IPS DF 19.7 (cell line): ENCODE measurements at places on chromosomes 11 and 22.

GRCh38 chr22:43879901-43880540 lies 11.8 kb downstream of the PNPLA5 start:
- no peak for DNase-seq

DNA sequence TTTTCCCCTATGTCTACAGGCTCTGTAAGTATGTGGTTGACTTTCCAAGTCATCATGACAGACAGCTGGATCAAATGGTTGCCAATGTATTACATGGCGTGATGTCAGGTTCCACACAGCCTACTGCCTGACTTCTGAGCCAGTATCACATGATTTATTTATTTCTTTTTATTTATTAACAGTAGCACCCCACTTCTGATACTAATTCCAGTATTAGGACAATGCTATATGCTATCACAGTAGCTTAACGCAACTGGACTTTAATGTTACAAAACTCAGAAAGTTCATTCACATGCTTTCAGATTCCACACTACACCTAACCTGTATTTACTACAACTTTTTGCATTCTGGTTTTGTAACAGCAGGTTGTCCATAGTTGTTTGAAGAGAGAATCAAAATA lies 17.7 kb upstream of the C11orf24 start:
- no peak for DNase-seq

DNA sequence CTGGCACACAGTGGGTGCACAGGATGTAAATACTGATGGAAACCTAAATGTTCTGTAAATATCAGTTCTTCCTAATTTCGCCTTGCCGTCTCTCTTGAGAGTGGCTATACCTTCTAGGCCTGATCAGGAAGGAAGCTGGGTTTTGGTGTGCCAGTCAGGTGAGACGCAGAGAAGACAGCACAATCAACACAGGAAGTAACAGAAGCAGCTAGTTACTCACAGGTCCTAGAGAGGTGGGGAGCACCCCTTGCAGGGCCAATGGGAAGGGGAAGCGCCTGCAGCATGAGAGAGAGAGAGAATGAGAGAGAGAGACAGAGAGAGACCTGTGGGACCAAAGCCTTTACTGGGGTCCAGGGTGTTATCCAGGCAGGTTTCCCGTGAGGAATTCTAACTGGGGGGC lies 80.8 kb downstream of the FBLN1 start:
- no peak for DNase-seq

DNA sequence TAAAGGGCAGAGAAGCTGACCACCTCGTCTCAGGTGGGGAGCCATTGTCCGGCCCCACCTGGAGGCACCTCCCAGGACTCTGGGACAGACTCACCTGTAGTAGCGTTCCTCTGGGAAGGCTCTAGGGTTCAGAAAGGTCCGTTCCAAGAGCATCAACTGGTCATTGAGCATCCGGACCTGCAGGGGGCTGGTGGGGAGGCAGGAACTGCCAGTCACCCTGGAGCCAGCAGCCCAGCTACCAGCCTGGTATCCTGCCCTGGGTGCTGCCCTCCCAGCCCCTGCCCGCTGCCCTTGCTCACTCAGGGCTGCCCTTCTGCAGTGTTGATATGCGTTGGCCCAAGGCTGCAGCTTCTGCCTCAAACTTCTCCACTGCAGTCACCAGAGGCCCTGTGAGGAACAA lies 4.7 kb downstream of the SAC3D1 start:
- no peak for DNase-seq

GRCh38 chr11:118194835-118195627 lies 18.6 kb upstream of the SCN2B start:
- no peak for DNase-seq

- no peak for DNase-seq
Measured at GRCh38 chr22:32628628-32629572, 154.3 kb downstream of the FBXO7 start.

GRCh38 chr11:117658809-117659208 lies 138.2 kb downstream of the DSCAML1 start:
- DNase-seq = no peak

GRCh38 chr11:19753451-19754106 lies 40.9 kb downstream of the NAV2 start:
- DNase-seq = no peak

DNA sequence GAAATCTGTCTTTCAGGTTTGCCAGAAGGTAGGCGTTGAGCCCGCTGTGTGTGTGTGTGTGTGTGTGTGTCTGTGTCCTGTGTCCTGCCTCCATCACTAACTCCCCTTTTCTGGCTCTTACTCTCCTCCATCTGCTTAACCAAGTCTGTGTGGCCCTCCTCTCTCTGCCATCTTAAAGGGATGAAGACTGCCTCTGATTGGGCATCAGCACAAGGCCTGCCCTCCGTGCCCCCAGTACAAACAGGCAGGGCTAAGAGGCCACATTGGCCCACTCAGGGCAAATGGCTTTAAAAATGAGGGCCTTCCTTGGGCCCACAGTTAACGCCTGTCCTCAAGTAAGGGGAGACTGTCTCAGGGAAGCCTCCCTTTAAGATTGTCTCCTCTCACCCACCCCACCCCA lies 10.9 kb downstream of the RCOR2 start:
- no peak for DNase-seq

- no peak for DNase-seq
Measured at GRCh38 chr11:66973956-66974580, 1.0 kb upstream of the C11orf86 start.

DNA sequence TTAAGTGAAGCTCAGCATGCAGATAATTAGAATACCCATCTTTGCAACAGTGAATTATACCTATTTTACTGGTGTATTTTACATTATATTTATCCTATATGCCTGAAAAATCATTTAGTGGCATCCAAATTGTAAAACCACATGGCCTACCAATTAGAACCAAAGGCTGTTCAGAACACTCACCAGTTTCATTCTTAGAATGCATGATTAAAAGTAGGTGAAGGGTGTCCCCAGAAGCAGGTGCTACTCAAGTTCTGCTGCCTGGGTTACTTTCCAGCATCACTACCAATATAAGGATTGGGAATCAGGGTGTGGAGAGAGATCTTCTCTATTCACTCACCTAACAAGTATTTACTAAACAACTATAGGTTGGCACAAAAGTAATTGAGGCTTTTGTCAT lies 103.3 kb downstream of the SGSM3 start:
- DNase-seq = no peak

- no peak for DNase-seq
Measured at GRCh38 chr11:47388697-47389576, 10.6 kb upstream of the SPI1 start.

- no peak for DNase-seq
Measured at GRCh38 chr11:34341096-34341495, 16.7 kb downstream of the ABTB2 start.

- DNase-seq = no peak
Measured at GRCh38 chr11:32233276-32233675, 142.4 kb downstream of the RCN1 start.

DNA sequence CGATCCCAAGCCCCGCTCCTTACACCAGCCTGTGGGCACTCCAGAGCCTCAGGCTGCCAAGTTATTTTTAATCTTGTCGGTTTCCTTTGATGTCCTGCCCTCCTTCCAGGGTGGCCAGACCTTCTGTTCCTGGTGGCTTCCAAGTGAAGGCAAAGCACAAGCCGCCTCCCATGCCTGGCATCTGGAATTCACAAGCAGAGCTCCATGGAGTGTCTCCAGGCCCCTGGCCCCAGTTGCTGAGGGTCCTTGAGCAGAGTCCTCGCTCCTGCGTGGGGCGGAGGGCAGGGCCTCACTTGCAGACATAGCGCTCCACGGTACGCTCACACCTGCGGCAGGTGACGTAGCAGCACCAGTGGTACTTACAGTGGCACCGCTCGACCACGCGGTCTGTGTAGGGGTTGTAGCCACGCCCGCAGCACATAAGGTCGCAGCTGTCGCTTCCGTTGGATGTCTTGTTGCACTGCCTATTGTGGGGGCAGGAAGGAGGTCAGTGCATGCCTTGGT lies 19.5 kb downstream of the WNT11 start:
- DNase-seq = no peak

DNA sequence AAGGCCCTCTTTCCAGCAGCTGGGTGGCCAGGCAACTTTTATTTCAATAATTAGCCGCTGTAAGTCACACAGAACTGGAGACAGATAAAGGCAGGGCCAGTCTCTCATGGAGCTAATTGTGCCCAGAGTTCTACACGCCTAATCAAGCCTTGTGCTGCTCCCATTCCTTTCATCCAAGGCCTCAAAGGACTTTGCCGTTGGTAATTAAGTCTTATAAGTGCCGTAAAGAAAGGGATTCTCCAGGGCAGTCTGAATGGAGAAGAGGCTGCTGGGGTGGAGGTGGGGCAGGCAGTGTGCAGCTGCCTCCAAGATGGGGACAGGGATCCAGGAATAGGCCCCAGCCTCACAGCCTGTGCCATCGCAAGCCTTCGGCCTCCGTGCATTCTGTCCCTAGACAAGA lies 357.9 kb downstream of the TENM4 start:
- no peak for DNase-seq

DNA sequence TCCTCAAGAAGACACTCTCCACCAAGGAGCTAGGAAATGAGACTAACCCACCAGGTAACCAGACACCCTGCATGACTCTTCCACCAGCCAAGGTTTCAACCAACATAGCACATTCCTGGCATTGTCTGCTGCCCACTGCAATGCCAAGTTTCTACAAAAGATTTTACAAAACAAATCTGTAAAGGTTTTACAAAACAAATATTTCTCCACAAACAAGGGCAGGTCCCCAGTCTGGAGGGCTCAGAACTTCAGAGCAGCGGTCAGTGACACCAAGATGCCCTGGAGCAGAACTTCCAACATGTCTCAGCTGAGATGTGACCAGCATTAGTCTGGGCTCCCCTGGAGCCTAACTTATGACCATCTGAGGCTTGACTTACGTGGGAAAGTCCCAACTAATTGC lies 14.0 kb downstream of the GALNT18 start:
- no peak for DNase-seq

GRCh38 chr11:96741068-96741467 lies 351.3 kb downstream of the JRKL start:
- no peak for DNase-seq

DNA sequence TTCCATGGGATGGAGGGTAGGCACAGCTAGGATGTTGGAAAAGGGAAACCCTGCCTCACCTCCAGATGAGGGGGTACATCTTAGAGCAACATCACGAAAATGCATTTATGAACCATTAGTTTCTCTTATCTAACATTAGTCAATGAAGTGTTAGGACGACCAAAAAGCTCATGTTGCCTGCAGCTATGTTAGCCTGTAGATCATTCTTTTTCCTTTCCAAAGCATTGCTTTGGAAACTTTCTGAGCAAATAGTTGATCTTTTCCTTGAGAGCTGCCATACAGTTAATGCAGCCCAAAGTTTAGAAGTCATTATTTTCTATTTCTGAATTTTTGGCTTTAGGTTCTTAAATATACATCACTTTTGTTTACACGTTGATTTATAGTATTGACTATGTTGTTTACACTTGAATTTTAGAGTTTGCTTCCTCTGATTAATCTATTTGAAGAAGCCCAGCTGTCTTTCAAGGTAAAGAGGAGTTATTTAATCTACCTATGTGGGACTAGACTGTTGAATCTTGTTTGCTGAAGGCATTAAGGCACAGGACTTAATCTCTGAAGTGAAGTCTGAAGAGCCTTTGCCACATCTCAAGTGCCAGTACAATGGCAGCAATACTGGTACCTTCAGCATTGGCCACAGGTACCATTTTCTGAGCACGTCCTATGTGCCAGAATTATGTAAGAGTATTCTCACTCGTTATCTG lies 11.0 kb downstream of the POU2AF3 start:
- no peak for DNase-seq

DNA sequence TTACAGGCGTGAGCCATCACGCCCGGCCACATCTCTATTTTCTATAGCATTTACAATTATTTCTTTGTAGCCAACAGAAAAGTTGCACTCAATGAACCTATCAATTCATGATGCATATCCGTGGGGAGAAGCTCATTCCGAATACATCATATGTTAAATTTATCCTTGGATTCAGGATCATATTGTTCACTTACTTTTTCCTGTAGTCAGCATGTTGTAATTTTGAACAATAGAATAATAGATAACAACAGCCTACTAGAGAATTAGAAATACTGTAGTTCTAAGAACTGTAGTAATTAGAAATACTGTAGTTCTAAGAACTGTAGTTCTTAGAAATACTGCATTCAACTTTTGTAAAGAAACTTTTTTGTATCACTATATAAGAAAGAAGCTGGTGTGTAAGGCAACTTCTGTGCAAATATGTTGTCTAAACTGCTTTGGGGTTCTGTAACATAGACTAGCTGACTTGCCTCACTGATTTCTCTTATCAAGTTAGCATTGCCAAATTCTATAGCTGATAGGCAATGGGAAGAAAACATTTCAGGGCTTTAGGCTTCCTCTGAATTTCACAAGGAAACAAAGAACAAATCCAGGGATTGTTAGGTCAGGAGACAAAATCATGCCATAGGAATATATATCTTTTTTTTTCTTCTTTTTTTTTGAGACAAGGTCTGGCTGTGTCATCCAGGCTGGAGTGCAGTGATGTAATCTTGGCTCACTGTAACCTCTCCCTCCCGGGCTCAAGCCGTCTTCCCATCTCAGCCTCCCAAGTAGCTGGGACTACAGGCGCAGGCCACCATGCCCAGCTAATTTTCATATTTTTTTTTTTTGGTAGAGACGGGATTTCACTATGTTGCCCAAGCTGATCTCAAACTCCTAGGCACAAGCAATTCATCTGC lies 91.9 kb downstream of the CSTPP1 start:
- no peak for DNase-seq

DNA sequence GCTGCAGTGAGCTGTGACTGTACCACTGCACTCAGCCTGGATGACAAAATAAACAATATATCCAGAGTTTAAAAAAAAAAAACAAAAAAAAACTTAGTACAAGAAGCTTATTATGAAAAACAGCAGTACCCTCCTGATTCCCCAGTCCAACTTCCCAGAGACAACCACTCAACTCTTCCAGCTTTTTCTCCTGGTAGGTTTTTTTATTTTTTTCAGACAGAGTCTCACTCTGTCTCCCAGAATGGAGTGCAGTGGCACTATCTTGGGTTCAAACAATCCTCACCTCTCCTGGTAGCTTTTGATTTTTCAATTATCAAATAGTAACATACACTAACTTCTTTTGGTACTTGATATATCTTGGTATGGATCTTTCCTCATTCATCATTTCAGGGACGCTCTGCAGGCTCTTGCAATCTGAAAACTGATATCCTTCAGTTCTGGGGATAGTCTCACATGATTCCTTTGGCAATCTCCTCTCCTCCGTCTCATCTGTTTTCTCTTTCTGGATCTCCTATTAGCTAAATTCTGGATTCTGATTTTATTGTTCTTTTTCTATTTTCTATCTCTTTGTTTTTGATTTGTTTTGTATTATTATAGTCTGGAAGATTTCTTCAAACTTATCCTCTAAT lies 44.9 kb downstream of the ALG9 start:
- no peak for DNase-seq

GRCh38 chr11:12529041-12529440 lies 145.2 kb upstream of the TEAD1 start:
- no peak for DNase-seq

DNA sequence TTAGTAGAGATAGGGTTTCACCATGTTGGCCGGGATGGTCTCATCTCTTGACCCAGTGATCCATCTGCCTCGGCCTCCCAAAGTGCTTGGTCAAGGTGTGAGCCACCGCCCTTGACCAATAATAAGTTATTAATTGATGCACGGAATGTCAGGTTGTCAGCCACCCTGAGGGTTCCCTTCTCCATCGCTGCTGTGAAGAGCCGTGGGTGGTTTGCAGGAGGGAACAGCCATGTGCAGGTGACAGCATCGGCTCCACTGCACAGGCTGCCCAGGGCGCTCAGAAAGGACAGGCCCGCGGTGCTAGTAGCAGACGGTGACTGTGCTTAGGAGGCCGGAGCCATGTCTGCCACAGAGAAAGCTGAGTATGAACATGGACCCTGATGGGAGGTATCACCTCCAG lies 814.0 kb downstream of the BRD1 start:
- DNase-seq = no peak
